ENCODE measurements at places on chromosomes 3 and 15.
A peak's percentile ranks its signal among the peaks of the same experiment; 100 is the strongest.

GRCh38 chr3:59749291-59749690 lies 699.5 kb upstream of the CFAP20DC start:
- peak; percentile 17 for DNase-seq

- no peak for DNase-seq
These were observed 6.9 kb upstream of the FOXB1 start for GRCh38 chr15:59997070-59997701.

DNA sequence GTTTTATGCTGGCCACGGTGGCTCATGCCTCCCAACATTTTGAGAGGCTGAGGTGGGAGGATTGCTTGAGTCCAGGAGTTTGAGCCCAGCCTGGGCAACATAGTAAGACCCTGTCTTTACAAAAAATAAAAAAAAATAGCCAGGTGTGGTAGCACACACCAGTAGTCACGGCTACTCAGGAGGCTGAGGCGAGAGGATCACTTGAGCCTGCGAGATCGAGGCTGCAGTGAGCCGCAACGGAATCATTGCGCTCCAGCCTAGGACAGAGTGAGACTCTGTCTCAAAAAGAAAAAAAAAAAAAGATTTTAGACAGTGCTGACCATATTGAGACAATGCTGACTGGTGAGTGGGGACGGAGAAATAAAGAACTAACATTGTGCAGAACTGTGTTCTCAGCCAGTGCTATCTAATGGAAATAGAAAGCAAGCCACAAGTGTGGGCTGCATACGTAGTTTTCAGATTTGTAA lies 67.2 kb downstream of the ST6GAL1 start:
- peak; percentile 46 for DNase-seq

GRCh38 chr15:92407916-92408315 lies 14.2 kb downstream of the ST8SIA2 start:
- no peak for DNase-seq

GRCh38 chr3:71428841-71429596 lies 154.5 kb downstream of the FOXP1 start:
- DNase-seq = peak; percentile 41

- no peak for DNase-seq
These were observed 62.5 kb downstream of the SPATA16 start for GRCh38 chr3:173078525-173078924.

GRCh38 chr3:140334132-140334929 lies 343.5 kb upstream of the TRIM42 start:
- DNase-seq = no peak

DNA sequence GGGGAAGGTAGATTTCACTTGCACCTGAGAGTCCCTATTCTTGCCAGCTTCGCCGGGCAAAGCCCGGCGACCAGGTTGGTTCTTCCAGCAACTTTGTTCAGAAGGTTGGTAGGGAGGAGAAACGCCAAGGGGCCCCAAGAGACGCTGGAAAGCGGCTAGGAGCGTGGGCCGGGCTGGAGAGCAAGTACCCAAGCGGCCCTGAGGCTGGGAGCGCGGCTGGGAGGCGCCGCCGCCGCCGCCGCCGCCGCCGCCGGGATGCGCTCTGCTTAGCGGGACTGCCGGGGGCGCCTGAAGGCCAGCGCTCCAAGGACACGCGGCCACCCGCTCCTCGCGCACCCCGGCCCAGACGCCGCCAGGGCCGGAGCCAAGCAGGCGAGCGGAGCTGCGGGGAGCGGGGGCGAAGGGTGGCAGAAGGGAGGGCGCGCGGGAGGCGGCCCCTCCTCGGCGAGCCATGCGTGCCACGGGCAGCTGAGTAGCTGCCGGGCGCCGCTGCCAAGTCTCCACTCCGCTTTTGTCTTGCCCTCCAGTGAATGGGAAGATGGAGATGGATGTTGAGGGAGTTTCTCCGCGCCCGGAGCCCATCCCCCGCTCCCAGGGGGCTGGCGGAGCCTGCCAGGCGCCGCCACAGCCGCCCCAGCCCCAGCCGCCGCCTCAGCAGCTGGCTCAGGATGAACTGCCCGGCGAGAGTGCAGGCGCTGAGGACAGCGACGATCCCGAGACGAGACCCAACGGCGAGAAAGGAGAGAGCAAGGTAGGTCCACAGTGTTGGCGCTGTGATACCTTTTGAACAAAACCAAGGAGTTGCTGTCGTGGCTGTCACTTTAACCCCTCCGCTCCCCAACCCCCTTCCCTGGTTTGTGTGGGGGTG lies 227.4 kb upstream of the AZI2 start:
- no peak for DNase-seq

- peak; percentile 1 for DNase-seq
These were observed 108.3 kb downstream of the TOP2B start for GRCh38 chr3:25556447-25556846.

DNA sequence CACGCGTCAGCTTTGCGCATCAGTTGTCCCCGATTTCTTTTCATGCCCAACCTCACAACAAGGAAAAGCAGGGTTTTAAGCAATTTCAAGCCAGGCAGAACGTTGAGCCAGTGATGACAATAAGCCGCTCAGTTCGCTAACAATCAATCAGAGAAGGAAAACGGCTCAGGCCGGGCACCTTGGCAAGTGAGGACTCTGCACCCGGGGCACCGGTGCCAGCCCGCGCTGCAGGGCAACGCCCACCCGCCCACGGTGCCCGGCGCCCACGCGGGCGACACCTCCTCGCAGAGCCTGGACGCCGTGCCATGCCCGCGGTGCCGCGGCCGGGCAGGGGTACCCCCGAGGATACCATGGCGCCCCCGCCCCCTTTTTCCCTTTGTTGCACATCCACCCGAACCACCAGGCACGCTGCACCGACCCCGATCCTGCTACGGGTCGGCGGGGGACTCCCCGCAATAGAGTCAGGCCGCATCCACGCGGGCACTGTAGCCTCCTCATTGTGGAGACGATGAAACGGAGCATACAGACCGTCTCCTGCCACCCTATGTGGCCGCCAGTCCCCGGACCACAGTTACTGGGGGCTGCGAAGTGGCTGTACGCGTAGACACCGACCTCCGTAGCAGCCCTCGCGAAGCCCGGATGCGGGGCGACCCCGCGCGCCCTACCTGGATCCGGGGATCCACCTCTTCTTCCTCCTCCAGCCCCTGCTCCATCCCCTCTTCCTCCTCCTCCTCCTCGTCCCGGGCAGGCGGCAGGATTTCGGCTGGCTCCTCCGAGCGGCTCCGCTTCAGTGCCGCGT lies 581 bp downstream of the SH3BP5 start:
- DNase-seq = peak; percentile 71

DNA sequence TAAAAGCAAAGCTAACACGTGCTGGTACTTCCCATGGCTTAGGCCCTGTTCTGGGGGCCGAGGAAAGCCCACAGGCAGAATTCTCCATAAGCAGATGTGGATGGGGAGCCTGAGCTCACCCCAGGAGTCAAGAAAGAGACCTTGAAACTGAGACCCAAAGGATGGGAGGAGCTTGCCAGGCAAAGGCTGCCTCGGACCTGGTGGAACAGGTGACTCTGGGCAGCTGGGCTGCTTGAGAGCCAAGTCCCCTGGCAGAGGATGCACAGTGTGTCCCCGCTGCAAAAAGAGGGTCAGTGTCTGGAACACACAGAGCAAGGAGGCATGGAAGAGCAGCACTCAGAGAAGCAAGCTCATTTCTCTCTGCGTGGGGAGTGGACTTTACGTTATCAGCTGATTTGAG lies 528.7 kb downstream of the GABRG3 start:
- DNase-seq = no peak

- peak; percentile 13 for DNase-seq
These were observed 44.5 kb downstream of the CTDSPL start for GRCh38 chr3:37905987-37906674.

DNA sequence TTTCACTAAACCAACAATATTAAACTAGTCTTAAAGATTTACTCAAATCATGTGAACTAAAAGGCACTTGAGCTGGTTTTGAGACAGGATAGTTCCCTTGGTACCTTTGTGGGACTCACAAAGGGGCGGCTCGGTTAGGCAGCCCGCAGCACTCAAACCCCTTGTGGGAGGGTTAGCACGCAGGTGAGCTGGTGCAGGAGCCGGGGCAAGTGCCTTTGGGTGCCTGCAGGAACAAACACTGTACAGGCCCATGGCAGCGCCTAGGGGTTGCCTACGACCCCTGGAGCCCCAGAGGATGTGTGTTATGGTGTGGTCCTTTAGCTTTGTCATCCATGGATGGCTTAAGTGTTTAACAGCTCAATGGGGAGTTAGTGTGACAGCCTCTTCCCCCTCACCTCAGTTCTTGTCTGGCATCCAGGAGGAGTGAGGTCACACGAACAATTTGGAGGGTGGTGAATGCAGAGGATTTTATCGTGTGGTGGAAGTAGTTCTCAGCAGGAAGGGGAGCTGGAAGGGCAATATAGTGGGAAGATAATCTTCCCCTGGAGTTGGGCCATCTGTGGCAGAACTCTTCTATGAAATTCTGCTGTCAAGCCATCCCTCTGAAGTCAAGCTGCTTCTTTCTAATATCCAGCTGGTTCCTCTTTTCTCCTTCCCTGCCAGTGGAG lies 470.9 kb downstream of the RBMS3 start:
- DNase-seq = no peak
